ENCODE measurements at places on chromosomes 3 and 15. TPM values are rescaled to one million over a fixed set of nuclear protein-coding genes. Genes with fewer than 3 reads are reported as not detected.

Gene HTR3E
- not detected for total RNA-seq

Gene SERINC4
- total RNA-seq, result 0.15 TPM

Gene MESP2
- not detected for total RNA-seq

Gene ARGFX
- total RNA-seq, result not detected

Gene CYP1A2
- not detected for total RNA-seq

Gene PLSCR2
- total RNA-seq, result not detected

Gene DNAH1
- total RNA-seq, result 13.5 TPM

Gene HRG
- total RNA-seq, result not detected

Gene DLL4
- not detected for total RNA-seq

Gene PRSS50
- total RNA-seq, result not detected

Gene ZNF660
- total RNA-seq, result 0.07 TPM

Gene JMJD7
- 17.9 TPM for total RNA-seq

Gene CKMT1B
- total RNA-seq, result not detected

Gene NT5DC2
- 46.9 TPM for total RNA-seq

Gene GP5
- total RNA-seq, result 0.31 TPM

Gene NIPA2
- total RNA-seq, result 70.5 TPM

Gene AADACL2
- total RNA-seq, result not detected

Gene GOLGA8G
- total RNA-seq, result not detected

Gene GNAI2
- 349 TPM for total RNA-seq

Gene HEG1
- total RNA-seq, result 6.0 TPM
